ENCODE measurements at places on chromosomes 12 and 14. TPM values are rescaled to one million over a fixed set of nuclear protein-coding genes. Genes with fewer than 3 reads are reported as not detected.

GRCh38 chr12:60263161-60263560 lies 667.3 kb downstream of the SLC16A7 start:
- no peak overlapping the region for H3K4me3 ChIP-seq
- H3K27me3 ChIP-seq = no peaks in the 10 kb centered on the region
- H3K36me3 ChIP-seq = no peaks in the 10 kb centered on the region
- no peaks in the 10 kb centered on the region for H3K4me1 ChIP-seq

- no peak overlapping the region for H3K27ac ChIP-seq
- no peak for DNase-seq
- peaks cover 11% of the 10 kb centered on the region for H3K36me3 ChIP-seq
- H3K4me1 ChIP-seq = no peaks in the 10 kb centered on the region
- no peak overlapping the region for H3K4me3 ChIP-seq
Observed at GRCh38 chr14:91267965-91268437, 23.5 kb upstream of the GPR68 start.

DNA sequence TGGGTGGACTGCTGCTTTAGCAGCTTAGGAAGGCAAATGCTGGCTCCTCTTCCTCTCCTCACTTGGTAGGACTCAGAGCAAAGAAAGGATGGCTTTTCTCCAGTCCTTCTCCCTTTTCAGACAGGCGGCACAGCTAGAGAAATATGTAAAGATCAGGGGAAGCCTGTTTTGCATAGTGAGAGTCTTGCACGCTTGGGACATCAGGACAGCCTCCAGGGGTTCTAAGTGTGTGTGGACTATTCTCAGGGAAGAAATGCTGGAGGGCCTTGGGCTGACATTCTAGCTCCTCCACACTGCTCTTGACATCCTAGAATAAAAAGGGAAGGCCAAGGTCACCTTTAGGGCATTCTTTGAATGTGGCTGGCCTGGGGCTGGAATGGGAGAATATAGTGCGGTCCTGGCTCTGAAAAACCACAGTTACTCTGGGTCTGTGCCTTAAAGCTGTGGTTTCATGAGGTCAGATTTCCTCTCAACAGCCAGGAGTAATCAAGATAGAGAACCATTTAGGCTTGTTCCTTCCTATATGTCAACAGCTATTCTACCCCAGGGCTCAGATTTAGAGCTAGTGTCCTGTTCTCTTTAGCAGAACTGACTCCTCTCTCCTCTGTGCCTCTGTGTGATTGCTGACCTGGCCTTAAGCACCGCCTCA lies 24.3 kb downstream of the CMA1 start:
- H3K27ac ChIP-seq = no peak overlapping the region
- H3K4me3 ChIP-seq = no peak overlapping the region
- H3K27me3 ChIP-seq = no peaks in the 10 kb centered on the region
- DNase-seq = no peak

- no peaks in the 10 kb centered on the region for H3K27me3 ChIP-seq
- peaks cover 6% of the 10 kb centered on the region for H3K4me1 ChIP-seq
- DNase-seq = no peak
- H3K27ac ChIP-seq = no peak overlapping the region
- H3K36me3 ChIP-seq = peaks cover 3% of the 10 kb centered on the region
Observed at GRCh38 chr12:112029301-112029700, 16.1 kb downstream of the ERP29 start.

GRCh38 chr14:52253503-52253902 lies 14.0 kb upstream of the PTGDR start:
- no peak for DNase-seq
- no peak overlapping the region for H3K27ac ChIP-seq
- no peak overlapping the region for H3K4me3 ChIP-seq
- H3K27me3 ChIP-seq = no peaks in the 10 kb centered on the region

CEP128 gene
- total RNA-seq = 6.7 TPM

Measured in GM12878 (cell line).